Activated CD4-positive, alpha-beta T cell treated with anti-CD3 and anti-CD28 coated beads for 1 hour (primary cell): ENCODE measurements at places on chromosomes 16 and 17.

DNA sequence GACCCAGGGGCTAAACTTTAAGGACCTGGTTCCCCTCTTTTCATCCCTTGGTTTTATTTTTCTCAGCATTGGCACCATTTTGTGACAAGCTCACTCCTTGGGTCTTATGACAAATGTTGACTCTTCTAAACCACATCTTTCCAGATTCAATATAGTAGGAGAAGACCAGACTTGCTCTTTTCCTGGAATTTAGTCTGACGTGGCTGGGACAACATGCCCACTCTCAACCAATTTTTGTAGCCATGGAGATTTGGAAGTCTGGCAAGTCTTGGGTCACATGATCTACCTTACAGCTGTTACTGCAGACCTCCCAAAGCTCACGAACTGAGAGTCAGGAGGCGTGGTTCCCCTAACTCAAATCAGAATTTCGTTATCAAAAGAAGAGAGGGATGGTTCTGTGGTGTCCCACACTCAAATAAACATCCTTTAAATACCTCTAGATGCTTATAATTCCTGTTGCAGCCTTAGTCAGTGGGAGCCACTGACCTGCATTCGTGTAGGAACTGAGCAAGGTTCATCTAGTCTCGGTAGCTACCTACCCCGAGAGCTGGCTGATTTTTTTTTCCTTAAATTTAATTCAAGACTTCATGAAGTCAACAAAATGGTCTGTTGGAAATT, 683.5 kb downstream of the MAF start:
- no peak for DNase-seq

GRCh38 chr16:50460538-50461399, 87.4 kb upstream of the NKD1 start:
- DNase-seq, result no peak

- DNase-seq, result no peak
Measured at GRCh38 chr16:30350134-30350871, 4.8 kb downstream of the CD2BP2 start.

DNA sequence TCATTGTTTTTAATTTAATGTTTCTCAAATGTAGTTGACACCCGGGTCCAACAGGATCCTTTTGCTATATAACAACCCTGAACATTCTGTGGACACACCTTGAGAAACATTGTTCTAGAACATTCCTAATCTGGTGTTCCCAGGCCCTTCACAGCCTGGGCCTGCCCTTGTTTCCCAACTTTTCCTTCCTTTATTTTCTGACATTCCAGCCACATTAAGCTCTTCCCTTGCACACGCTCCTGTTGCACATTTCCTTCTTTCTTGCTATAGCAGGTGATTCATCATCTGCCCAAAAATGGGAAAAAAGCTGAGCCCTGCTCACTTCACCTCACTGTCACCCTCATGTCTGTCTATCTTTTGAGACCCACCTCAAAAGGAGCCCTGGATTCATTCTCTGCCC, 67.9 kb upstream of the MARCHF10 start:
- DNase-seq, result no peak

GRCh38 chr17:488993-489757, 136.6 kb upstream of the RPH3AL start:
- DNase-seq, result peak; percentile 21

GRCh38 chr16:2025251-2025650, 1.5 kb upstream of the NHERF2 start:
- no peak for DNase-seq

- no peak for DNase-seq
Measured at GRCh38 chr17:43011728-43012472, 5.3 kb downstream of the IFI35 start.

GRCh38 chr16:69839240-69839688, 77.1 kb downstream of the WWP2 start:
- DNase-seq, result no peak

DNA sequence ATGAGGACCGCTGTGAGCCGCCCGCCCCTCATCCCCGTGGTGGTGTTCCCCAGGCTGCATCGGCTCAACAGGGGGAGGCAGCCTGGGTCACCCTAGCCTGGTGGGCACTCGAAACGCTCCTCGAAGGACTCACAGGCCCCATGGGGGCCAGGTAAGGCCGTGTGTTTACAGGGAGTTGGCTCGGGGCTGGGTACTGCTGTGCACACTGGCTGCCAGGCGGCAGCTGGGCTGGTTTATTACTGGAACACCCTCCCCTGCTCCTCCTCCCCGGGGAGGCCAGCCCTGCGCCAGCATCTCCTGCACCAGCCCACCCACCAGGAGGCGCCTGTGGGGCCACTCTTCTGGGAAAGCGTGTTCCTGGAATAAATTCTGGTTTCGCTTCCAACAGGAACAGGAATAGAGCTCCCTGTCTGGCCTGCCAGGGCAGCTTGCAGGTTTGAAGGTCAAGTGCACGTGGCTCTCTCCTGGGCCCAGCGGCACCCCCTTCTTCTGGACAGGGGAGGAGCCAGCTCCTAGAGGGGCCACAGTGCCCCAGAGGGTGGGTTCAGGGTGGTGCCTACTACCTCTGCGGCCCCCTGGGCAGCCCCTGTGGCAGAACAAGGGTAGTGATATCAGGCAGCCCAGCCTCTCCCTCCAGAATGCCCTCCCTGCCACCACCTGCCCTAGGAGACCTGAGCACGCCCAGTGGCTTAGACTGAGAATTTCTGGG, 11.3 kb downstream of the MCRIP1 start:
- no peak for DNase-seq

DNA sequence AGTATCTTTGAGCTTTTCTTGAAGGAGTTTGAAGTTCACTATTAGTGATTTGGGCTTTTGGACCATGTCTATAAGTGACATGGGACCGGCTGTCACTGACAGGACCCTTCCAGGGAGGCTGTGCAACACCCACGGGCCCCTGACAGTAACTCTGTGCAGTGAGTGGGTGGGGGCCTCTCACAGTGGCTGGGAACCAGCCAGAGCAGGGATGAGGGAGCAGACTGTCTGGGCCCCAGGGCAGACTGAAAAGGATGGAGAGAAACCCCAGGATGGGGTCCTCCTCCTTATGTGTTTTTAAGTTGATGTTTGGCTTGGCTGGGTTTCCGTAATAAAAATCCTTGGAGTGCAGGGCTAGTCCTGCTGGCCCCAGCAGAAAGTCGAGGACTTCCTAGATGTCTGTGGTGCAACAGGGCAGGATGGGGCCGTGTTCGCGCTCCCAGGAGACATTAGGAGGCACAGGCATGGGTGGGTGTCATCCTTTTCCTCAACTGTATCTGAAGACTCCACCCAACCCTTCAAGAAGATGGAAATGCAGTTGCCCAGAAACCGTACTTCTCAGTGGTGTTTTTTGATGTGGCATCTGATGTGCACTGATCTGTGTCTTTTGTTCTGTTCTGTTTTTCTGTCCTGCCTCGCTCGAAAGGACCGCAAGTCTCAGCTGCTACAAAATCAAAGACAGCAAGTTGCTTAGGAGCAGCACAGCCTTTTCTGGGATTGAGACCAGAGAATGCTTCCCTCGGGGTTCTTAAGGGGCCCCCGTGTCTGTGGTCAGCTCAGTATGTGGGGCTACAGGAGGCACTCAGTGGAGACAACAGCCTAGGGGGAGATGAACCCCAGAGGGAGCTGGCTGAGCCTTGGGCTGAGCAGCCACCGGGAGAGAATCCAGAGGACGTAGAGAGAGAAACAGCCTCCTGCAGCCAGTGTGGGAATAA, 24.2 kb downstream of the PLD6 start:
- no peak for DNase-seq

DNA sequence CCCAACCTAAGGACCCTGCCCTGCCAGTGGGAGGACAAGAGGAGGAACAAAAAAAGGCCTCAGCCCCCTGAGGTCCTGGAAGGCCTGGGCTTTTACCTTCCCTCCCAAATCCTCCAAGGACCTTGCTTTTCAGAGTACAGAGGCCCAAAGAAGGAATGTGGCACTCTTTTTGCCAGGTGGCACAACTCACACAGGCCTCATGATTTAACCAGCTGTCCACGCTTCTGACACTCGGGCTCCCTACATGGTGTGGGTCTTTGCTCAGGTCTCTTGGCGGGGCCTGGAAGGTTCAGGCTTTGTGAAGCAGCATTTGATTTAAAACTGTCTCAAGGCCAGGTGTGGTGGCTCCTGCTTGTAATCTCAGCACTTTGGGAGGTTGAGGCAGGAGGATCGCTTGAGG, 120.6 kb downstream of the ABCC6 start:
- no peak for DNase-seq

DNA sequence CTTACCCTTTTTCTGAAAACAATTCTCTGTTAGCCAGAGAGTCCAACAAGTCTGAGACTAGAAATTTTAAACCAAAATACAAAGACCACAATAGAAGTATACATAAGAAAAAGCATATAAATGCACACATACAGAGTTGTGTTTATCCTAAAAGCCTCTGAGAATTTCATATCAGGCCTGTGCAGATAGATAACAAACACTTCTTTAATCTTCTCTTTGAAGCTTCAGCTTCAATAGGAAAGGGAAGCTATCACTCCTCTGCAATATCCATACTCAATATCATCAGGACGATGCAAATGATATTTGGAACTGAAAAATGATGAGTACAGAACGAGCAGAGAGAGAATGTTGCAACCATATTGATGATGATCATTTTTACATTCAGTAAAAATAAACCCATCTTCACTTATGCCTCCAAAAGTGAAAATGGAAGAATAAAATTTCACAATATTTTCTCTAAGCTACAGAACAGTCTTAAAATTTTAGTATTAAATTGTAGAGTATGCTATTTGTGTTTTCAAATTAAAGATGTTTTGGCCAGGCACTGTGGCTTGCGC, 61.6 kb downstream of the SKAP1 start:
- DNase-seq, result no peak

DNA sequence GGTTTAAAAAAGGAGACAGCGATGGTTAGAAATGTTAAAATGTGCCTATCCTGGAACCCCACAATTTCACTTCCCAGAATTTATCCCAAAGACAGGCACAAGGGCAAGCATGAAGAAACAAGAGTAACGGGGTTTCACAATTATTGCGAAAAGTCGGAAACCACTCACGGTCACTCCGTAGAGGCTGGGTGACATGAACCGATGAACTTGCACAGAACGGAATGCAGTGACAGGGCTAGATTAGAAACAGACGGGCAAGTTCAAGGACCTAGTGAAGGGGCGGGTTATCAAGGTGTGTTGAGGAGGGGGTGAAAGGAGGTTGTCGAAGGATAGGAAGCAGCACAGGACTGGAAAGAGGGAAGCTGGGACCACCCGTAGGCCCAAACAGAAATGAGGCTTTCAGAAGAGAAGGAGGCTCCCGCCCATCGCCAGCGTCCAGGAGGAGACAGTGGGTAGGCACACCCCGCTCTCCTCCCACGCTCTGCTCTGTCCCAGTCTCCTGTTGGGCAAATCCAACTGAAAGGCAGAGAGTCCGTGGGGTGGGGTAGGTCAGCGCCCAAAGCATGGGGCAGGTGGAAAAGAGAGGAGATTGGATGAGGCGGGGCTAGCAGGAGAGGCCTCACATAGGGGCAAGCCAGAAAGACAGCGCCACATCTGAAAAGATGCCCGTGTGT, 47.4 kb upstream of the JPH3 start:
- no peak for DNase-seq

GRCh38 chr16:50024207-50024606, 818 bp upstream of the CNEP1R1 start:
- DNase-seq, result no peak

DNA sequence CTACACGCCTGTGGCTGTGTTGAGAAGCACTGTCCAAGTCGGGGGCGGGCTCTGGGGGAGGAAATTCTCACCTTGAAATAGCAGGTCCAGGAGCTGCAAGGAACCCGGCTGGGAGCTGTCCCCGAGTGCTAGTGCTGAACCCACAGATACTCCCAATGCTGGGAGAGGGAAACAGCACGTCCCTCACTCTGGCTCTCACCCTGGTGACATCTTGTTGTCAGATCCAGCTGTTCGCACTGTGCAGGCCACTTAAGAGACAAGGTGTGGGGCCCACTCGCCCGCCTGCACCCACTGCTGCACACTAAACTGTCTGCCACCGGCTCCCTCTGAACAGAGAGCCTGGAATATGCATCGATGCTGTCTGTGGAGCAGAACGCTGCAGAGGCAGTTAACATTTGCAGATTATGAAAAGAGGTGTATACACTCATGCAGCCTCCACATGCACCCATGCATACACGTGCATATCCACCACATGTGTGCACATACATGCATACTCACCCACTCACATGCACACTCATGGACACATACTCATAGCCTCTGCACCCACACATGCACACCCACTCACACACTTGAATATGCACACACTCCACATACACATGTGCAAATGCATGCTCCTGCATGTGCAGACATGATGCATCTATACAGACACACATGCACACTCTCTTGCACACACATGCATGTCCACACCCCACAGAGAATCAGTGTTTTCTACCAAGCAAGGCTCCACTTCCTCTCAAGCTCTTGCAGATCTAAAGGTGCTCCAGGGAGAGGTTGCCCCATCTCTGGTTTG, 42.0 kb downstream of the MGAT5B start:
- no peak for DNase-seq

- peak; percentile 36 for DNase-seq
Measured at GRCh38 chr16:67528222-67528869, at the start of gene RIPOR1. Gene RIPOR1 (plus strand): TSS chr16:67528829. CDS start chr16:67538447, 9,618 bp downstream.

DNA sequence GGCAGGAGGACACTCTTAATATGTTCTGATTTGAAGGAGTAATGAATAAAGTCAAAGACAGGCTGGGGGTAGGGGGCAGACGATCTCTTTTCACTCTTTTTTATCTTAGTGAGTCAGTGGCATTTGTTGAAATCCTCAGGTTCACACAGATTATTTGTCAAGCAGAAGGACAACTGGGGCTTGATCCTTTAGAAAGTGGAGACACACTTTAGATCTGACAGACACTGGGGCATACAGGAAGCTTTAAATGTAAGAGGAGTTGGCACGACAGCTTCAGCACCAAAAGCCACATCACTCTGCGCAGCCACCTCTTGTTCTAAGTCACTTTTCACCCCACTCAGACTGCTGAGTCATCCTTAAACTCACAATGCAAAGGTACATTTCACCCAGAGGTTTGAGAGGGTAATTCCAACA, 121.5 kb downstream of the STXBP4 start:
- no peak for DNase-seq

- DNase-seq, result no peak
Measured at GRCh38 chr16:10172848-10173655, 9.2 kb downstream of the GRIN2A start.

DNA sequence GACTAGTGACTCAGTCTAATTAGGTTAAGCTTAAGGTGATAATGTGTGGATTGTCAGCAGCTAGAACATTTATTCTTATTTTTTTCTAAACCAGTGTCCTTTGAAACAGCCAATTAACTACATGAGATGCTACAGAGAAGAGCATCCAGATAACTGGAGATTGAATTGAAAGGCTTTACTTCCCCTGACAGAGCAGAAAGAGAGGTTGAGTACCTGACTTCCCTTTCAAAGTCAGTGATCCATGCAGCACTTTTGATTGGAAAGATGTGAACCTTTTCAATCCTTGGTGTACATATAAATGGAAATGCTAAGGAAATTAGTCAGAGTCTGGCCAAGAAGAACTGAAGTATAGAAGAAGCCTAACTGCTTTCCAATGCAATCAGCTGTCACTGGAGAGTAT, 653.8 kb downstream of the CDH8 start:
- DNase-seq, result no peak

GRCh38 chr17:15886804-15887203, 58.1 kb upstream of the ADORA2B start:
- no peak for DNase-seq

- no peak for DNase-seq
Measured at GRCh38 chr17:21530311-21530710, 154.2 kb downstream of the KCNJ12 start.

GRCh38 chr17:31919802-31920525, 16.8 kb upstream of the SUZ12 start:
- no peak for DNase-seq
